ENCODE measurements at places on chromosomes 12 and 14.
A peak's percentile ranks its signal among the peaks of the same experiment; 100 is the strongest.

- DNase-seq = no peak
Observed at GRCh38 chr14:77989441-77989991, 180.7 kb upstream of the NRXN3 start.

DNA sequence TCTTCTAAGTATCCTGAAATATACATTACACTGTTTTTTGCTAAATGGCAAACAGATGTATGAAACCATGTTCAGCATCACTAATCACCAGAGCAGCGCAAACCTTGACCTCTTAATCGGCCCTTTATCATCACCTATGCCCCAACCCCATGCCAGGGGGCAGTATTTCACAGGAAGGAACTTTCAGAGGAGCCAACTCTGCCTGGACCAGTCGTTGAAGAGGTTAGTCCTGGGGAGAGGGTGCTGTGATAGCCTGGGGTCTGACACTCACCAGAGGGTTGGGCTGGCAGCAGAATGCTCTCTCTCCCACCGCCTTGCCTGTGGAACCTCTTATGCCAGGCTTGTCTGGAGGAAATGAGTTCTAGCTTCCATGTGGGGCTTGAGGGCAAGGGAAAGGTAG is 411.7 kb downstream of the TMEM117 start:
- DNase-seq = no peak

- no peak for DNase-seq
Observed at GRCh38 chr14:51552768-51553404, 98.8 kb upstream of the FRMD6 start.

DNA sequence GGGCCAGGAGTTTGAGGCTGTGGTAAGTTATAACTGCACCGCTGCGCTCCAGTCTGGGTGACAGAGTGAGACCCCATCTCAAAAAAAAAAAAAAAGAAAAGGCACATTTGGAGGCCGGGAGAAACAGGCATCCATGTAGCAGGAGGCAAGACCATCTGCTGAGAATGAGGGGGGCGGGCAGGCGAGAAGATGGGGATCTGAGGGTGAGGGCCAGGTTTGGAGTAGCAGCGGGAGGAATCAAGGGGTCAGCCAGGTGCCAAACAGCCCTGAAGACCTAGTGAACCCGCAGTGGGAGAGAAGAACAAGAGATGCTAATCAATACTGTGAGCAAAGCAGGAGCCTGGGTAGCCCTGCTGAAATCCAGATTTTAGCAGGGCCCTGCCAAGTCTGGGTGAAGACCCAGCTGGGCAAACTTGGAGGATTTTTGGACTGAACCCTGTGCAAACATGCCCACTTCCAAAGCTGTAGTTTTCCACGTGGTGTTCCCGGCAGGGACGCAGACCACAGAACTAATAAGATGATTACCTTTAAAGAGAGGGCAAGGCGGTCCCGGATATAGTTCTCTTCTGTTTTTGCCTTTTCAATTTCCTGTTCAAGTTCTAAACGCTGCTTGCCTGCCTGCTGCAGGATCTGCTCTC is 61.0 kb downstream of the NIN start:
- DNase-seq = no peak

DNA sequence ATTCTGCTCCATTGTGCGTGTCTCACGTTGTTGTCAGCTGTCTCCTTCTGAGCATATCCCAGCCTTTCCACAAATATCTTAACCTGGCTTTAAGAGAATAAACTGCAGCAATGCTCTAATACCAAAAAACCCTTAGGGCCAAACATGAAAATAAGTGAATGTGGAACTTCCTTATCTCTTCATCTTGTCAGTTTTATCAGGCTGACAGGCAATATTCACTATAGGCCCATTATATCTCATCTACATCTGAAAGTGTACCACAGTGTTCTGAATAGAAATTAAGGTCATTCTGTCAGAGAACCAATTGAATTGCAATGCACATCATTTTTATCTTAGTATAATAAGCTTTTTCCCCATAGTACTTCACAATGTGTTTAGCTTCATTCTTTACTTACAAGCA is 933.1 kb upstream of the FBXO33 start:
- no peak for DNase-seq

- no peak for DNase-seq
Observed at GRCh38 chr14:56199982-56200577, 81.9 kb downstream of the PELI2 start.

GRCh38 chr14:54669721-54670561 is 103.0 kb downstream of the SAMD4A start:
- DNase-seq = no peak

DNA sequence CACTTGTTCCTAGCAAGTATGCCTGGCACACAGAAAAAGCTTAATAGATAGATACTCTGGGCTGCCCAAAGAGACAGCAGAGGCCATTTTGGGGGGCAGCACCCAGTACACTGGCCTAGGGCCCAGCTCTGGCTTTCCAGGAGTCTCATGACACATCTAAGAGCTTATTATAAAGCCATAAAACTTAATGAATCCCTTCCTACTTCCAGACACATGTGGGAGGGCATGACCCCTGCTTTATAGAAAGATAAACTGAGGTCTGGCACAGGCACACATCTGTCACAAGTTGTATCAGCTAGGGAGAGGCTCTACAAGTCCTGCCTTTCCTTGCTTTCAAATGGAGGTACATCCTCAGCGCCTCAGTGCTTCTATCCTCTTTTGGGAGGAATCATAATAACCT is 27.1 kb downstream of the FMNL3 start:
- DNase-seq = no peak

DNA sequence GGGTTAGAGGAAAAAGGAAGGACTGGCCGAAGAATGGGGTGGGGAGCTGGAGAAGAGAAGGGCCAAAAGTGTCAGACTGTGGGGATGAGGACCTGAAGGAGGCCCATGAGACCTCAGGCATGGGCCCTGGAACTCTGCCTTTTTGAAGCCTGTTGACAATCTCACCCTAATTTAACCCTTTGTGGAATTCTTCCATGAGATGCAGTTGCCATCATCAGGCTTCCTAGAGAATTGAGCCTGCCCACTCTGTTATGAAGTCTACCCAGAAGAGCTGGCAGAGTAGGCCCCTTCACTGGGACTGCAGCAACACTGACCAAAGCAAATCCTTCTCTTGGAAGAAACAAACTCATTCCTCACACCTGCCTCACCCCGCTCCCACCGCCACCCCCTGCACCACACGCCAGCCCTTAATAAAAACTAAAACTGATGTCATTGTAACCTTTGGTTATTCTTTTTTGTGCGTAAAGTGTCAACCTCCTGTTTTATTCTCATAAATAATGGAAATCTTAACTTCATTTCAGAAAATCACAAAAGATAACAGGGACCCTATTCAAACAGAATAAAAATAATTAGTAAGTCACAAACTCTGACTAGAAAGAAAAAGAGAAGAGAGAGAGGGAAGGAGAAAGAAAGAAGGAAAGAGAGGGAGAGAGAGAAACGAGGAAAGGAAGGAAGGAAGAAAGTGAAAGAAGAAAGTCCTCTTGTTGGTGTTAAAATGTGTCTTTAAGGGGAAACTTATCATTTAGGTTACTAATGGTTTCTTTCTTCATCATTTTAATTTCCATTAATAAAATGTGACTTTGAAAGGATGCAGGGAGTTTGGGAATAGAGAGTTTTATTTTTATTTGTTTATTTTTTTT is 61.3 kb downstream of the CRADD start:
- DNase-seq = no peak

DNA sequence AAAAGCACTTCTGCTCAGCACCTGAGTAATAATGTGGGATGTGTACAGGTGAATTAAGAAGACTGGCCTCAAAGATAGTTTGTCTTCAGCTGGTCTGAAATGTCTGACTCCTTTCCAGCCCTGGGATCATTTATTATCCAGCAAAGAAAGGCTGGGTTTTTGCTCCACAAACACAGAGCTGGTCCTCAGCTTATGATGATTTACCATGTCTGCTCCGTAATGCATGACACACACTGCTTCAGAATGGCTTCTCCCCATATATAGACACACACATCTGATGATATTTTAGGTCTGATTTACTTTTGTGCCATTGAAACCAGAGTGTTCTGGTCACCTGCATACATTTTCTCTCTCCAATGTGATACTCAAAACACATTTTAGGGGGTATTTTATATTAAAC is 225.0 kb downstream of the SLC25A21 start:
- no peak for DNase-seq

DNA sequence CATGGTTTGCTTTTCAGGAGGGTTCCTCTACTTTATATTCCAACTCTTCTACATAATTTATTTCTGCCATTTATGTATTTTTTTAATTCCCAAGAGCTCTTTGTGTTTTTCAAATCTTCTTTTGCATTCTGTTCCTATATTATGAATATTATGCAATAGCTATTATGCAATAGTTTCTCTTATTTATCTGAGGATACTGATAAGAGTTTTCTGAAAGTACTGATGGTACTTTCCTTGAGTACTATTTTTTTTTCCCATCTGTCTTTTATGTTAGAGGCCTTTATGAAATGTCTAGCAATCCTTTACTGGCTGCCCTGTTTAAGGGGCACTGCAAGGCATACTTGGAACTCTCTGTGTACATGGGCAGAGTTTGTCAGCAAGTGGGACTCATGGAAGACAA is 93.4 kb downstream of the SLC41A2 start:
- DNase-seq = no peak

DNA sequence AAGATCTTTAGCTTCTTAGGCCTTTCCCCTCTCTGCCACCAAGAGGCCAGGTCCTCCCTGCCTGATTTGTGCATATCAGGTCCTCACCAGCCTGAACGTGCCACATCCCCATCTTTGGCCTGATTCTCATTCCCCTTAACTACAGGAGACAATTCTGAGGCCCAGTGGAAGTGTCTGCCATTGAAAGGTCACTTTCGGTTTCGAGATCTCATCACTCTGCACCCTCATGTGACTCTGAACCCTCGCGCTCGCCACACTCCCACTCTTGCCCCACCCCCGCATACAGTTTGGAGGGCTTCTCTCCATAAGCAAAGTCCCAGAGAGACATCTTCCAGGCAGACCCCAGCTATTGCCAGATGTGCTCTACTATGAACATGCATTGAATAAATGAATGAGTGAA is 189.0 kb downstream of the NTF3 start:
- DNase-seq = no peak

DNA sequence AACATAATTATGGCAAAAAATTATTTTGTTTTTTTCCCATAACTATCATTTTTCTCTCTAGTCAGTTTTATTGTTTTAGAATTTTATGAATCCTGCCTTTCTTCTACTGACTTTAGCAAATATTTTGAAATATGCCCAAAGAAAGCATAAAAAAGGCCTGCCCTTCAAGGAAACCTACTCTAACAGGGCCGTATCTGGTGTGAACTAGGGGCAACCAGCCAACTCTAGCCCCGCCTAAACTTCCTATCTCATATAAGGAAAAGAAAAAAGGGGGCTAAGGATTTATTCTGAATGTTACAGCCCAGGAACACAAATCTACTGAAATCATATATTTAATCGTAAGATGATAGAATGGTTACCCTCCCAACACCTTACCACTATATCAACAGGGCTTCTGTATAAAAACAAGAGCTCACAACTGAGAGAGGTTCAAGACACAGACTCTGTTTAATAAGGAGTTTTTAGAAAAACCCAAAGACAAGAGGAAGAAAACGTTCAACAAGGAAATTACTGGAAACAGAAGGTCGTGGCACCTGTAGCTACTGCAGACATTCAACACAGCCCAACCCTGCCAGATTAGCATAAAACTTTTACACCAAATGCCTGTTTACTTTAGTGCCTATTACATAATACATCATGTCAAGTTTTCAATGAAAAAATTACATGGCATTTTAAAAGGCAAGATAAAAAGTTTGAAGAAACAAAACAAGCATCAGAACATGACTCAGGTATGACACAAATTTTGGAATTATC is 12.9 kb upstream of the EPYC start:
- no peak for DNase-seq

- no peak for DNase-seq
Observed at GRCh38 chr12:18285161-18285560, 23.8 kb downstream of the PIK3C2G start.

- no peak for DNase-seq
Observed at GRCh38 chr12:132400011-132400641, 70.7 kb upstream of the GALNT9 start.

DNA sequence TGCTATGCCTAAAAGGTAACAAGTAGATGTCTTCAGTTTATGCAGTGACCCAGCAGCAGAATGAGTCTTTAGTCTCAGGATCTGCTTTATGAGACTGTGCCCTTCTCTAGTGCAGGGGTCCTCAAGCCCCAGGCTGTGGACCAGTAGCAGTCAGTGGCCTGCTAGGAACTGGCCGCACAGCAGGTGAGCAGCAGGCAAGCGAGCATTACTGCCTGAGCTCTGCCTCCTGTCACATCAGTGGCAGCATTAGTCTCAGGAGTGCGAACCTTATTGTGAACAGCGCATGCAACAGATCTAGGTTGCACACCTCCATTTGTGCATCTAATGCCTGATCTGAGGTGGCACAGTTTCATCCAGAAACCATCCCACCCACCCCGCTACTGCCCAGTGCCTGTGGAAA is 38.4 kb downstream of the LRP6 start:
- no peak for DNase-seq

GRCh38 chr14:31541702-31542101 is 19.5 kb upstream of the NUBPL start:
- DNase-seq = no peak

DNA sequence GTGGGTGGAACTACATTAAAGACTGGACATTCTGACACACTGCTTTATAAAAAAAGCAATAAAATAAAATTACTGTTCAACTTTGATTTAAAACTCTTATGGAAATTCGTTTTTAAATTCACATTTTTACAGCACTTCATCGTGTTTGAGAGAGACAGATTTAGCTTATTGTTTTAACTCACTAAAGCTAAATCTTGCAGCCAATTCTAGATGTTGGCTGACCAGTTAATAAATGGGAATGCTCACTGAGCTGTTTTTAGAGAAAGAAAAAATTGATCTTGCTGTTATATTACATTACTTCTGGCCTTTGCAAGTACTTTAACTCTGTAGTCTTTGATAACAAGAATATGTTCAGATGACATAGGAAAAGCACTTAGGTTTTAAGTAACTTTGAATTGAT is 157.1 kb downstream of the PLCZ1 start:
- no peak for DNase-seq

- DNase-seq = peak; percentile 57
Observed at GRCh38 chr14:89486961-89487360, 69.9 kb upstream of the FOXN3 start.

GRCh38 chr14:74698465-74698864 is 14.4 kb downstream of the AREL1 start:
- DNase-seq = no peak

DNA sequence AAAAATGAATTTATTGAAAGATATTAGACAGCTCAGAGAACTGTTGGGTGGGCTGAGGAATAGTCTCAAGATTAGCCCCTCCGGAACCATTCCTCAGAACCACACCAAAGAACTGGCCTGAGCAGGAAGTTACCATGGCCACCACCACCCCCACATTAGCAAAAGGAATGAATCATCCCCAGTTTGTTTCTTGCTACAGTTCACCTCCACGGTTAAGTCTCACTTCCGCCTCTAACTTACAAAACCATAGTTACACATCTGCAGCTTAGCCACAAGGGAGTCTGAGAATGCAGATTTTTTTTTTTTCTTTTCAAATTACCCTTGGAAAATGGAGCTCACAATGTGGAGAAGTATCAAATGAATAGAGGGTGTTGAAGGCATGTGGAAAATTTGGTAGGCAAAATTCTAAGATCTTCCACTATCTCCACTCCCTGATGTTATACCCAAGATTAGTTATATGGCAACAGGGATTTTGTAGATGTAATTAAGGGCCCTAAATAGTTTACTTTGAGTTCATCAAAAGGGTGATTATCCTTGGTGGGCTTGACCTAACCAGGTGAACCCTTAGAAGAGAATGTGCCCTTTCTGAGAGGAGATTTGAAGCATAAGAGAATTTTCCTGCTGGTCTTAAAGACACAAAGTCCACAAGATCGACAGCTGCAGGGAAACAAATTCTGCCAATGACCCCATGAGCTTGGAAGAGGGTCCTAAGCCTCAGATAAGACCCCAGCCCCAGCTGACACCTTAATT is 129.8 kb upstream of the KRR1 start:
- DNase-seq = no peak

Data from tibial artery (tissue), 4 donors.